Adipocyte (in vitro differentiated cells): ENCODE measurements at places on chromosomes 2 and 18.
A peak's percentile ranks its signal among the peaks of the same experiment; 100 is the strongest.

DNA sequence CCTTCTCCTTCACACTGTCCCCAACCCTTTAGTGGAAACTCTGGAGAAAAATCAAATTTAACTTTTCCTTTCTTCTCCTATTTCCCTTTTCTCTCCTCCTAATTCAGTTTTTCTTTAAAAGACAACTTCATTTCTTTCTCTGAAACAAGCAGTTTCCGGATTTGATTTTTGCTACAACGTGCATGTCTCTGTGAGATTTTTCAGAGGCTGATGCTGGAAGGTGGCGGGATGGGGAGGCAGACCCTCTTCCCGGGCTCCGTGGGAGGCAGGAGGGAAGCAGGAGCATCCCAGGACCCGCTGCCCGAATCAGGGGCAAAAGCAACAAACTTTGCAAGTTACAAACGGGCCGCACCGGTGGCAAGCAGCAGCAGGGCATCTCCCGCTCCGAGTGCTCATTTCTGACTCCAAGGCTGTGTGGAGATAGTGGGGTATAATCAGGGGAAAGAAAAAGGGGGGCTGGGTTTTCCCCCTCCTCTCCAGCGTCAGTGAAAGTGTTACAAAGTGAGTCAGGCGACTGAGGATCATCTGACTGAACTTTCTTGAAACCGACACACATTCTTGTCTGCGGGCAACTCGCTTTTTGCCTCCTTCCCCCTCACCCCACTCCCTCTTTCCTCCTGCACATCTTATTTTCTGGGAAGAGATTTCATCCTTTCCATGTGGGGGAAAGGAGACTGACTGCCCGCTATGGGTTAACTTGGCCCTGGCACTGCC lies 6.4 kb downstream of the ZEB2 start:
- no peak for DNase-seq

DNA sequence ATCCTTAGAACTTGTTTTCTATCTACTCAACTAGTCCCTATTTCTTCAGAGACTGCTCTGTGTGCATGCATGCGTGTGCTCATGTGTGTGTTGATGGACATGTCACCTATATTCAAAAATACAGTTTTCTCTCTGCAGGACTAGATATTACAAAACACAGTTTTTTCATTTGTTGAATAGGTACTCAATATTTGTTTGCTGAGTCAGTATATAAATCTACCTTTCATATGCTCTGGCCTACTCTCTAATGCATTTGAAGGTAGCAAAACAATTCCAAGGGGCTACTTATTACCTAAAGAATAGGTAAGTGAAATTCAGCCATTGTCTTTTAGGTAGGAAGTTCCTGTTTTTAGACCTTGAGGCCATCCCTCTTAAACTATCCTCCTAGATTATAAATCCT lies 8.6 kb upstream of the UBE2E3 start:
- no peak for DNase-seq

DNA sequence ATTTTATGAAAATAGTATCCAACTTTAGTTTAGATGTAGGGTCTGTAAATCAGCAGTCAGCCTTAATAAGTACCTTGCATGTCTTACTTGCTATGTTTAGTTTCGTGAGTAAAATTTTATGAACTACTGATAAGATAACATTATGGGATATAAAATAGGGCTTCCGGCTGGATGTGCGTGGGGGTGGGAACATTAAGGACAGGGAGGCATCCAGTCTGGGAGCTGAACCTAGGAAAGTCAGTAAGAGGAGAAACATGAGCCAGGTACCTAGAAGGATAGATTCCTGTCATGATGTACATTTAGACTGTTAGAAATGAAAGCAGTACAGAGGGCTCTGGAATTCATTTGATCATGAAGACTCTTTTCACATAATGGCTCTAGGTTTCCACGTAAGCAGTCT lies 12.7 kb upstream of the KCNJ13 start:
- no peak for DNase-seq

DNA sequence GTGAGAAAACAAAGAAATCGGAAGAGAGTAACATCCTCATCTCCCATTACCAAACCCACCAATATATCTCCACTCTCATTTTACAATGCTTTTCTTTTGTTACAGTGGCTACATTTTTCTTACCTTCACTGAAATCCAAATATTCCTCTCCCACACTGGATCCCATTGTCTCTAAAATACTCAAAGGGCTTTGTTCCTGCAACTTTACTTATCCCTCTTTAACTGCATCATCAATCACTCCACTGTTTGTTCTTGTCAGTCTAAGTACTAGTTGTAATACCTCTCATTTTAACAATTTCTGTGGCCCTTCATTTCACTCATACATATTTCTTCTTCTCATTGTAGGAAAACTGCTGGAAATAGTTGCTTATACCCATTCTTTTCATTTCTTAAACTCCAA lies 464.2 kb upstream of the PIK3C3 start:
- no peak for DNase-seq

GRCh38 chr18:8008033-8008432 lies 440.9 kb downstream of the PTPRM start:
- DNase-seq, result no peak

DNA sequence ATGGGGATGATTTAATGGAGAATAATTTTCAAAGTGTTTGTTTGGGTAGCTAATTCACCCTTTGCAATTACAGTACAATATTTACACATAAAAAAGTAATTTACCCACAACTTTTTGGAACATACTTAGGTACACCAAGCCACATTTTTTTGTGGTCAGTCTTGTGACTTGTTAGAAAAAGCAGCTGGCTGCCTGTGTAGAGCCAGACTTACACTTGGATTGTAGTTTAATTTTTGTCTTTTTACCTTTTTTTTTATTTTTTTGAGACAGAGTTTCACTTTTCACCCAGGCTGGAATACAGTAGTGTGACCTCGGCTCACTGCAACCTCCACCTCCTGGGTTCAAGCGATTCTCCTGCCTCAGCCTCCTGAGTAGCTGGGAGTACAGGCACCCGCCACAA lies 45.4 kb downstream of the RALBP1 start:
- DNase-seq, result peak; percentile 36

DNA sequence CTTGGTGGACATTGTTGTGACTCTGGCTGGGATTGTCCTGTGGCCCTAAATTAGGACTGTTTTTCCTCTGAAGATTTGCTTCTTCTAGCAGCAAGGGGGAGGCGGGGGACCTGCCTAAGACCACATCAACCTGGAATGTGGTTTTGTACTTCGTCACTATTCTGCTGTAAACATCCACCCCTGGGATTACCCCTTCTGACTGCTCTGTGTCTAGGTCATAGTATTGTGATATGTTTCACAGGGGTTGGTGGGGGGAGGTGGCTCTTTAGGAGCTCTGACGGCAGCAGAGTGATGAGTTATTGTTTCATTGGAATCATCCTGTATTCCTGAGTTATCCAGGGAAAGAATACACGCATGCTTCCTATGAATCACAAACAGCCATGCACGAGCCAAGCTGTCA lies 226.4 kb upstream of the MYT1L start:
- DNase-seq, result no peak

DNA sequence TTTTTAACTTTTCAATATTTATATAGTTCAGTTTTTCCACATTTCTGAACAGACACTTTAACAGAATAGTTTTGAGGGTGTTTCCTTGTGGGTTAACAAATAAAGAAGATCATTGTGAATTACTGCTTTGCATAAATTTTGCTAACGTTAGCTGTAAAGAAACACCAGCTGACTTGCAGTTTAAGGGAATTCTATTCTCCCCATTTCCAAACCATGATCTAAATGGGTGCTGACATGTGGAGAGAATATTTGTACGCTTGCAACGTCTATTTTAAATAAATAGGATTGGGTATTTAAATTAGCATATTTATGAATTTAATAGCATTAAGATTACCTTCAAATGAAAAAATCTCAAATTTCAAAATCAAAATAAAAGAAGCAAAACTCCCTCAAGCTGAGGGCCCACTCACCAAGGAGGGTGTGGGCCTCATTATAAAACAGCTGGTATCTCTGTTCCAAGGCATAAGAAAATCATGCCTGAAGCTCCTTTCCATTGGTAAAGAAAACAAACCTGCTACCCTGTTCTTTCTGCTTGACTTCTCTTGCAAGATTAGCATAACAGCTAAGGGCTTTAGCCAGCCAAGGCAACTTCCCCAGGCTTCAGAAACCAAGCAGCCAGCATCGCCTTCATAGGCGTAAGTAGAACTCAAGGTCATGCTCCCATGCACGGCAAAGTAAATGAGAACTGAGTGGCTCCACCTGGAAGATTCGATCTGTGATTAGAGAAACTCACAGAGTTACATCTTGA lies 3.2 kb downstream of the MRO start:
- peak; percentile 86 for DNase-seq

DNA sequence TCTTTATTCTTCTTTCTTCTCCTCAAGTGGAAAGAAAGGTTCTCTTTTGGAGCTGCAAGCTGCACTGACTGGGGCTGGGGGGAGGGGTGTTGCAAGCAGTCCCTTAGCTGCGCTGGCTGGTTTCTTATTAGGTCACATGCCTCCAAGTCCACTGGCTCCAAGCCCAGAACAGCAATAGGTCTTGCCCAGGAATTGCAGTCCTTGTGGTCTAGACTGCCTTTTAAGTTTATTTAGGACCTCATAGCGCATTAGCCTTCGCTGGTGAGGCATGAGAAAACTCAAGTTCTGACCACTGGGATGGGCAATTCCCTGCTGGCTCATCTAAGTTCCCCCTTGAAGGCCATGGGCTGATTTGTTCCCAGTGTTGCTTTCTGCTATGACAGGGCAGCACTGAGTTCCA lies 138.6 kb upstream of the SCN7A start:
- DNase-seq, result peak; percentile 55
